ENCODE measurements at places on chromosomes 4 and X. TPM values are rescaled to one million over a fixed set of nuclear protein-coding genes. Genes with fewer than 3 reads are reported as not detected.

C4orf36 gene
- polyA plus RNA-seq = 0.18 TPM

BTK gene
- 0.88 TPM for polyA plus RNA-seq

VEGFD gene
- polyA plus RNA-seq = 1.6 TPM

OSTC gene
- polyA plus RNA-seq = 51.6 TPM

NIPAL1 gene
- 0.20 TPM for polyA plus RNA-seq

GPC4 gene
- polyA plus RNA-seq = 4.9 TPM

PDGFRA gene
- polyA plus RNA-seq = 15.1 TPM

KDR gene
- 10.5 TPM for polyA plus RNA-seq

LPAR4 gene
- polyA plus RNA-seq = 0.14 TPM

SNCA gene
- polyA plus RNA-seq = 6.6 TPM

DCAF8L2 gene
- polyA plus RNA-seq = not detected

HERC5 gene
- 2.8 TPM for polyA plus RNA-seq

SLC9B1 gene
- polyA plus RNA-seq = 0.27 TPM

CXCL8 gene
- polyA plus RNA-seq = 1.6 TPM

TMPRSS11A gene
- polyA plus RNA-seq = not detected

ANKRD17 gene
- polyA plus RNA-seq = 9.6 TPM

PCDH11X gene
- polyA plus RNA-seq = not detected

NPY2R gene
- 0.05 TPM for polyA plus RNA-seq

ADGRA3 gene
- polyA plus RNA-seq = 15.6 TPM
